ENCODE measurements at places on chromosomes 5 and 9.

DNA sequence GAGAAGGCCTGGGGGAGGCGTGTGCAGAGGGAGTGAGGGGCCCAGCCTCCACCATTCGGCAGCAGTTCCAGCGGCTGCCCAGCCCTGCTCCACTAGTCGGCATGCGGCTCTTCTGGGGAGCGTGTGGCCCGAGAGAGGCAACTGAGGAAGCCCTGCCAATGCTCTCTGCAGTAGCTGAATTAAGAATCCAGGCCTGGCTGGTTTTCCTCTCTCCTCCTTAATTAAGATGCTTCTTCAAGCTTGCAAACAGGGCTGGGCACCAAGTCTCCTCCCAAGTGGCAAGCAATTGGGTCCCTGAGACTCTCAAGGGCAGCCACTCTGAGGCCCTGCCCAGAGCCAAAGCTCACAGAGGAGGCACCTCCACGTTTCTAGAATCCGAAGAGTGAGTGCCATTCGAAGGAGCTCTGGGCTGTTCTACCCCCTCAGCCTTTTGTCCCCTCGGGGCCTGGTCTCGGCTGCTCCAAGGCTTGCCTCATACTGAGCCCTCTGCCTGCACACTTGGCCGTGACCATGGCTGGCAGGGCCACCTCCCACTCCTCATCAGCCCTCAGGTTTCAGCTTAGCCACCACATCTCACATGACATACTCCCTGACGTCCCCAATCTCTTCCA is 75.4 kb upstream of the LRRTM2 start:
- no peak for DNase-seq

DNA sequence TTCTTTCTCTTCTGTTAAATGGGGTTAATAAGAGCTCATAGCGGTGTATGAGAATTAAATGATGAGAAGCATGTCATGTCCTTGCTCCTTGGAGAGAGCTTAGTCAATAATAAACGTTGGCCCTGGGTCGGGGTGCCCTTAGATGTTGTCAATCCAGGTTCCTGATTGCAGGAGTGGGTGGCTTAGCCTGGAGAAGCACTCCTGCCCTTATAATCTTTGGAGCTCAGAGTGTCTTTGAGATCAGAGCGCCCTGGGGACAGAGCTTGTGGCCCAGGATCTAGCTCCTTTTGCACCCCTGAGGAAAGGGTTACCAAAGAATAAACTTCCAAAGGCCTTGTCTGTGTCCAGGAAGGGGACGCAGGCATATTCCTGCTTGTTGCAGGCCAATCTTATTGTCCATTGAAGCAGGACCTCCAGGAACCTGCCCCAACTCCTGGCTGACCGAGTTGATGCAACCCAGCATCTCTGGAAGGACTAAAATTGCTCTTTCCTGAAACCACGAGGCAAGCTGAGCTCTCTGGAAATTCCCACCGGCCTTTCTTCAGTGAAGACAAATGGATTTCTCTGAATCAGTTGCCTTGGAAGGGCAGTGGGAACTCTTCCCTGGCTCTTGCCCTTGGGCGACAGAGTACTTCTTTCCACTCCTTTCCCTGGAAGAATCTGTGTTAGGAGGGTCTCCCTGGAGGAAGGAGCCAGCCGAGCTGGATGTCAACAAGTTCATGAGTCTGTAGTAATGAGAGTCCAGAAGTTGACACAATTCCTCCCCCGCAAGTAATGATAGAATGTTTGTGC is 6.4 kb upstream of the AMBP start:
- no peak for DNase-seq

GRCh38 chr5:132749506-132749905 is 2.3 kb downstream of the CCNI2 start:
- no peak for DNase-seq

- no peak for DNase-seq
Observed at GRCh38 chr5:89283728-89284493, 400.9 kb upstream of the MEF2C start.

GRCh38 chr5:93192087-93192486 is 388.9 kb downstream of the NR2F1-AS1 start:
- DNase-seq, result peak; percentile 75

DNA sequence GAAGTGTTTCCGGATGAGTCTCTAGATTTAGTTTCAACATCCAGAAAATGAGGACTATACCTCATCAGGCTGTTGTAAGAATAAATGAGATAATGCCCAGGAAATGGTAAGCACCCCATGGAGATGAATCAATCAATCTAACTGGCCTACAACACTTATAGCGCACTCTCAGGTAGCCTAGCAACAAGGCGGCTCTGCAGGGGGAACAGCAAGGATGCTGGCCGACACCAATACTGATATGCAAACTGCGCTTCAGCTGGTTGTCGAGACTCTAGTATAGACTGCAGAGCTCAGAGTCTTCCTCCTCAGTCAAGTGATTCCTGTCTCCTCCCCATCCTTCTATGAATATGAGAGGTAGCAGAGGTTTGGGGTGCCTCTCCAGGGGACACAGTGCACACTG is 218.8 kb upstream of the WWC1 start:
- DNase-seq, result no peak

DNA sequence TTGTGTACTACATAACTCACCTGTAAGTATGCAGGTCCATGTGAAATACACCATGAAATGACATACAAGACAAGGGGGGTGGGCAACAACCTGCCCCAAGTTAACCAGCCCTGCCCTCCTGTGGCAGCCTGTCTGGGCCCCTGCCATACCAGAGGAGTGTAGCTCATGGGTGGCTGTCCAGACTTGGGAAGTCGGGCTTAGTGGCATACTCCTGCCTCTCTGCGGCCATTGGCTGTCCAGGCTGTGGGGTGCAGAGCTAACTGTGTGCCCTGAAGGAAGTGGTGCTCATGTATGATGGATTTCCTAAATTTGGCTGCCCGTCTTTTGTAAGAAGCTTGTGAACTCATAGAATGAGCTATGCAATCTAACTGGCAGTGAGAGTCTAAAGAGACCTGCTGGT is 47.0 kb downstream of the GPR107 start:
- DNase-seq, result no peak

- no peak for DNase-seq
Observed at GRCh38 chr9:126169736-126170135, 156.9 kb upstream of the MVB12B start.

DNA sequence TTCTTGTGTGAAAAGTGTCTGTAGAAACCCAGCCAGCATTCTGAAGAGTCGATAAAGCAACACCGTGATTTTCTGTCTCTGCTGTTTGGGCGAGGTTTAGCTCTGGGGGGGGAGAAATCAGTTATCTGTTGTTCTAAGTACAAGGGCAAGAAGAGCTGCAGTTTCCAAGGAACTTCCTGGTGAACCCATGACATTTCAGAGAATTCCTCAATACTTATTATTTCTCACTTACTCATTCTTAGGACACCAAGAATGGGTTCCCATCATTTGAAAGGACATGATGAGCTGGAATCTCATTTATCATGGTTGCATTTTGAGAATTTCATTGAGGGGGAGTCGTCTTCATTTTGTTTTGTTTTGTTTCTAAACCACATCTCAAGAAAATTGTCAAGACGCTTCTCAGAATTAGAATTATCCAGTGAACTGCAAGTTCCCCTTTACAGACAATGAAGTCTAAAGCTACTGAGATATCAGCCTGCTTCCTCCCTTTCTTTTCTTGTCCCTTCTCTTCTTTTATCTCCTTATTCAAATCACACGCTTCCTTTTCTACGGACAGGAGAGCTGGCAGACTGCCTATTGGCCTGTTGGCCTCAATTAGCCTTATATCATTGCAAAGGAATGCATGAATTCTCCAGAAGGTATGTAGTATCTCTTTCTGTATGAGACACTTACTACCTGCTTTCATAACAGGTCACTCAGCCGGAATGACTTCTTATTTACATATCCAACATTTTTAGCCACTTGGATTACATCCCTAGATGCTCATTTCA is 53.7 kb downstream of the ZNF462 start:
- DNase-seq, result peak; percentile 90

- DNase-seq, result no peak
Observed at GRCh38 chr5:154206311-154206710, 15.8 kb downstream of the GALNT10 start.

DNA sequence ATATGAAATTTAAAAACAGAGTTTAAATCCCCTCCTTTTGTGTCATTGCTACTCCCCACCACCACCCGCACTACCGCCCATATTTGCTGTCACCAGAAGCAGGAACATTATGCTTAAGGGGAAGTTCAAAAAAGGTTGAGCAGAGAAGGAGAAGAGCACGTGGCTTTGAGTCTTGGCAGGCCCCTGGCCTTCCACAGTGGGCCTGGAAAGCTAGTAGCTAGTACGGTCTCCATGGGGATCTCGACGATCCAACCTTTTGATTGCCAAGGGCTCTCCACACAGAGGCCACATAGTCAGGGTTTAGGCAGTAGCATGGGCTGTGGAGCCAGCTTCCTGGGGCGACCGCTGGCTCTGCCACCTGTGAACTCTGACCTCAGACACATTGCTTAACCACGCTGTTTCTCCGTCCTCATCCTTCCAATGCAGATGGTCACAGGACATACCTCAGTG is 90.1 kb downstream of the GOLPH3 start:
- no peak for DNase-seq

GRCh38 chr9:6818292-6818922 is 60.6 kb downstream of the KDM4C start:
- no peak for DNase-seq

- peak; percentile 100 for DNase-seq
Observed at GRCh38 chr5:93582677-93583438, at the start of gene NR2F1. TSS of gene NR2F1 (plus strand) at chr5:93583222. CDS start at chr5:93585024, 1,802 bp downstream.

DNA sequence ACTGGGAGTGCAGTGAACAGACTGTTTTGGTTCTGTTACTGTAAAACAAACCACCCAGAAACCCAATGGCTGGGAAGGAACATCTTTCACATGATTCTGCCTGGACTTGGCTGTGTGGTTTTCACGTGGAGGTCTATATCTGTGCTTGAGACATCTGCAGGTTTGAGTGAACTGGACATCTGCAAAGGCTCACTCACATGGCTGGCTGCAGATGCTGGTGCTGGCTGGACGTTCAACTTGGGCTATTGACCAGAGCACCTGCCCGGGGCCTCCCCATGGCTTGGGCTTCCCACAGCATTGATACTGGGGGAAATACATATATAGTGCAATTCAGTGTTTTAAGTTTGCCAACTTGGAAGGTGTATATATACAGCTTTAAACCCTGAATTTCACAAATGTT is 6.8 kb downstream of the CTSL start:
- DNase-seq, result no peak

DNA sequence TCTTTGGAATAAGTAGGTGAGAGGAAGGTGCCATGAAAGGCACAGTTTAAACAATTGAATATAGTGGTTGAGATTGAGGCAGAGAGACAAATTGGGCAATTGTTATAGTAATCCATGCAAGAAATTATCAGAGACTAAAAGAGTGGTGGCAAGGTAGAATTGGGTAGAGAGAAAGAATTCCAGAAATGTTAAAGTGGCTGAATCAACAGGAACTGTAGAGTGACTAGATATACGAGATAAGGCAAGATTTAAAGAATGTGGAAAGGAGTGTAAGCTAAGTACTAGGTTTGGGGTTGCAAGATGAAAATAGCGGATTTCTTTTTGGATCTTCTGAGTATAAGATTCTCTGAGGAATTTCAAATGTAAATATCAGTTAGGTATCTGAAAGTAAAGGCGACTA is 285.2 kb downstream of the DMRTA1 start:
- DNase-seq, result no peak

DNA sequence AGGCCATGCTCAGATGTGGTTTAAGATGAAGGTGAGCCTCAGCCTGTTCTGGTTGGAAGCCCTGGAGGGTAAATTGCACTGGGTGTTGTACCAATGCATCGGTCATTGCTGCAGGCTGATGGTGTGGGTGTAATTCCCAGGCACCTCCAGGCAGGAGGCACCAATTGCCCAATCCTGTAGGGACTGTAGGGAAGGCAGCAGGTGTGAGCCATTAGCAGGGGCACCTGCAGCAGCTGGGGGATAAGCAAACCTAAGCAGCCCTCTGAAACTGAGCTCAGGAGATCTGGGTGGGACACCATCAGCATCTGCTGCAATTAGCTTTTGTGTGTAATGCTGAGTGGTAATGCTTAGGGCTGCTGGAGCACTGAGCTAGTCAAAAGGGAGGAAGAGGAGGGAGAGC is 190.1 kb upstream of the TBC1D2 start:
- no peak for DNase-seq

DNA sequence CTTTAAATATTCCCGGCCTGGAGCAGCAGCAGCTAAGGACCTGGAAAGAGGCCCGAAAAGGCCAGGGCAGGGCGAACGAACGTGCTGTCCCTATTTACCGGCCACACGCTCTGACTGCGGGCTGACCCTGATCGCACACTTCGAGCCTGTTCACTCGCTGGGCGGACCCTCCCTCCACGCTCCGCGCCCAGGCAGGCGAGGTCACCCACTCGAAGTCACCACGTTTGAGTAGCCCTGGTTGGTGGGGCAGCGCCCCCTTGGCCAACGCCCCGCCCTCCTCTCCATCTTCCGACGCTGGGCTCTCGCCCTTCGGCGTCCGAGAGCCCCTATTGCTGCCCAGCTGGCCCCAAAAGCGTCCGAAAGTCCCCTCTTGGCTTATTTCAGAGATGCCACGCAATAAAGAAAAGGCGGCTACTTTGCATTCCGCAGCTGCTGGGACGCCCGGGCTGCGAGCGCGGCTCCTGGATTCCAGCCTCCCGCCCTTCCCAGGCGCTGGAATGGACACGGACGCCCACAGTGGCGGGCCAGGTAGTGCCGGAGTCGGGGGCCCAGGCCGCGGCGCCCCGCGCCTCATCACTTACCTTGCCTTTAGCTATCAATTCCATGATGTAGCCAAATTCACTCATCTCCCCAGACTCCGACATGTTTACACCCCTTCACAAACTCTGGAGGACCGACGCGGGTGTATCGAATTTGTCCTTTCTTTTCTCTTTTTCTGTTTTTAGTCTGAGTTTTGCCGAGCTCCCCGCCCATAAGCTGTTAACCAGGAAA is 9.9 kb upstream of the TRIM36 start:
- DNase-seq, result no peak

- no peak for DNase-seq
Observed at GRCh38 chr9:98101868-98102273, 17.2 kb downstream of the TRIM14 start.

- DNase-seq, result peak; percentile 56
Observed at GRCh38 chr9:135797507-135798262, 95.7 kb downstream of the KCNT1 start.

DNA sequence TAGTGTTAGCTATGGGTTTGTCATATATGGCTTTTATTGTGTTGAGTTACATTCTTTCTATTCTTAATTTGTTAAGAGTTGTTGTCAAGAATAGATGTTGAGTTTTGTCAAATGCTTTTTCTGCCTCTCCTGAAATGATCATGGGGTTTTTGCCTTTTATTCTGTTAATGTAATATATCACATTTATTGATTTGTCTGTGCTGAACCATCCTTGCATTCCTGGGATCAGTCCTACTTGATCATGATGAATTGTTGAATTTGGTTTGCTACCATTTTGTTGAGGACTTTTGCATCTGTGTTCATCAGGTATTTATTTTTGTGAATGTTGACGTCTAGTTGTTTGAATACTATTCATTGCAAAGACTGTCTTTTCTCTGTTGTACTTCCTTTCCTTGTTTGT is 23.9 kb downstream of the RIC1 start:
- peak; percentile 17 for DNase-seq

Measured in fibroblast of pulmonary artery (primary cell).